ENCODE measurements at places on chromosomes 16 and 17. TPM values are rescaled to one million over a fixed set of nuclear protein-coding genes. Genes with fewer than 3 reads are reported as not detected.

GRCh38 chr17:68052810-68053209, 17.3 kb downstream of the KPNA2 start:
- no peak for DNase-seq

- no peak for DNase-seq
Measured at GRCh38 chr16:85521552-85522307, 91.4 kb upstream of the GSE1 start.

- DNase-seq: no peak
Measured at GRCh38 chr17:62321451-62321850, 58.9 kb upstream of the EFCAB3 start.

GRCh38 chr17:3956327-3956957, 7.8 kb downstream of the ATP2A3 start:
- DNase-seq: no peak

DNA sequence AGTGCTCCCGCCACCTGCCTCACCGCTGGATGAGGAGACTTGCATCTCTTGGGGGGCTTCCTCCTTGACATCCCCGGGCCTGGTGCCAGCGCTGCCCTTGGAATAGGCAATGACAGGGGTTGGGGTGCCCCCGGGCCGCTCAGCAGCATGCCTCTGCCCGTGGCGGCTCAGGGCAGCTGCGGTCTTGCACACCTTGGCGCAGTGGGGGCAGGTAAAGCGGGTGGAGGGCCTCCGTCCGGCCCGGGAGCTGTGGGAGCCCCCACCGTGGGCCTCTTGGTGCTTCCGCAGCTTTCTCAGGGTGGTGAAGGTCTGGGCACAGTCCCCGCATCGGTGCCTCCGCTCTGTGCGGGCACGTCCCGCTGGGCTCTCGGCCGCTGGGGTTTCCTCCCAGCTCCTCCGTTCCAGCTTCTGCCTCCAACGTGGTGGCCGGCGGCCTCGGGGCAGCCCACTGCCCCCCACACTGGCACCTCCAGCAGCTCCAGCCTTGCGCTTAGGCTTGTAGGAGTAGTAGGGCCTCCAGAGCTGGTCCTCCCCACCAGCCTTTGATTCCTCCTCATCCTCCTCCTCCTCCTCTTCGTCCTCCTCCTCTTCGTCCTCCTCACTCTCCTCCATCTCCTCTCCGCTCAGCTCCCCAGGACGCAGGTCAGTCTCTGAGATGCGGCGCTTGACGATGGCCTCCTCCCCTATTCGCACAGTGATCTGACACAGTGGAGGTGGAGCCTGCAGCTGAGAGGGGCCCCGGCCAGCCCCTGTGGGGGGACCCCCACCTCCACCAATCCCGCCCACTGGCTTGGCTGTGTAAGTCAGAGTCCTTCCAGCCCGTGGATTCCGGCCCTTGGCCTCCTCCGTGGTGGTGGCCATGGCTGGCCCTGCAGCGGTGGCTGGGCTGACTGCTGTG, 16.7 kb downstream of the ZBTB4 start:
- DNase-seq: no peak

GRCh38 chr17:17985555-17985954, 12.9 kb downstream of the DRC3 start:
- DNase-seq: no peak

DNA sequence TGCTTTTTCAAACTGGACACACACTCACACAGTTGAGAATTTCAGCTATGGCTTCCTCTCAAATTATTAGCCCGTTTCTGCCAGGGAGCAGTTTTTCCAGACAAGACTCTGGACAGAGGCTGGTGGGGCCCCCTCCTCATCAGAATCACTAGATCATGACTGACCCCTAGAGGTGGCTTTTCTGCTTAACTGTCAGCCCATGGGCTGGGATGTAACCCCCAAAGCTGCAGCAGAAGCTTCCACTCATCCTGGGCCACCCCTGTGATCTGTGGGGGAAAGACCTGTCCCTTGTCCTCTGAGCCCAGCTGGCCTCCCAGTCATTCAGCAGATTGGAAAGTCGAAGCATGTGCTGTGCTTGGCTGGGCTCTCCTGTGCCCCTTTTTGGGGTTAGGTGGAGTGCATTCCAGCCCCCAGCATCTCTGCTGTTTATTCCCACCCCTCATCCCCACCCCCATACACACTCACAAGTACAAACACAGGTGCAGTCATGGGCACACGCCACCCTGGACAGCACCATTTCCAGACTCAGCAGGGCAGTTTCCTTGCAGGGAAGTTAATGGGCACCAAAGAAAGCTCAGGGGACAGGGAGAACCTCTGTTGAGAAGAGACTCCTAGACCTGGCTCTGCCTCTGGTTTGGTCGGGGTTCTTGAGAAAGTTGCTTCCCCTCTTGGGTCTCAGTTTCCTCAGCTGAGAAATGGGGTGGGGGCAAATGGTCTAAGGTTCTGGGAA, 77.6 kb upstream of the RBL2 start:
- DNase-seq: no peak

DNA sequence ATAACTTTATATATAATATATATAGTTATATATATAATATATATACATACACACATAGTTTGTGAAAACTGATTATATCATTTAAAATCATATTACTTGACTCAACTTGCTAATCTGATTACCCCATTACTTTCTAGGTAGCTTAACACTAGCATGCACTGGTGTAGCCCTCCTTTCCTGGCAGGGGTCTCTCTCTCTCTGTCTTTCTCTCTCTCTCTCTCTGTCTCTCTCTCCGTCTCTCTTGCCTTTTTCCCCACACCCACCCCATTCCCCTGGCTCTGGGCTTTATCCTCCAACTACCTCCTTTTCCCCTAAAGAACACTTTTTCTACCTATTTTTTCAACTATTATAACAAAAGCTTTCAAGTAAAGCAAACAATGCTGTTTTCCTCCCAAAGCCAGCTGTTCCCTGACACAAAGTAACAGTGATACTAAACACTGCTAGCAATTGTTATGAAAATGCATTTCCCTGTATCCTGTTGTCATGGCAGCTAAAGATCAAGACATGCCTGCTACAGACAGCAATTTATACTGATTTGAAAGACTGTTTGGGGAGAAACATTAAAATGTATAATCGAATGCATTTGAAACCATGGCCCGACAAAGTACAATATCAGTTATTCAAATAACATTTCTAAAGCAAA, 89.4 kb downstream of the CHD9NB start:
- DNase-seq: no peak

DNA sequence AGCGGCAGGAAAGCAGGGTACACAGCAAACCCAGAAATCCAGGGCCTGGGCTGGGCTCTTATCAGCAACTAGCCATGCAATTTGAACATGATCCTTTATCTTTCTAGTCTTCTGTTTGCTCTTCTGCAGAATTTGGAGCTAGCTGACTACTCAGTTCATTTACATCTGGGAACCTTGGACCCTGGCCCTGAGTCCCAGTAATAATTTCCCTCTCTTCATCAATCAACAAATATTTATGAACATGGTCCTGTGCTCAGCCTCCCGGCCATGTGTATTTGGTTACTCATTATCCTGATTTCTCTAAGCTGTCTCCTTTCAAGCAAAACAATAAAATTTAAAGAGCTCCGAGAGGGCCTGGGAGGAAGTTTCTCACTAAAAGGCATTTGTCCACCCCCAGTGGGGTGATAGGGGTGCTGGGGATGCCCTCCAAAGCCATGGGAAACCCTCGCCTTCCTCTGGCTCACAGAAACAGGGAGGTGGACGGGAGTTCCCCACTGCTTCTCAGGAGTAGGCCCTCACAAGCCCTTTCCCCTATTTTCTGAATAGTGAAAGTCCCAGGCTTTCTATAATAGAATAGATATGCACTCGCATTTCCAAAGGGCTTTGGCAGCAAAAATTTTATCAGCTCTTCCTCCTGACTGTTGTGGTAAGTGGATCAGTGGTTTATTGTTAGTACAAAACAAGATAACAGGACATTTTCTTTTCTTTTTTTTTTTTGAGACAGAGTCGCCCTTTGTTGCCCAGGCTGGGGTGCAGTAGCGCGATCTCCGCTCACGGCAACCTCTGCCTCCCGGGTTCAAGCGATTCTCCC, 6.9 kb upstream of the WDR59 start:
- no peak for DNase-seq

DNA sequence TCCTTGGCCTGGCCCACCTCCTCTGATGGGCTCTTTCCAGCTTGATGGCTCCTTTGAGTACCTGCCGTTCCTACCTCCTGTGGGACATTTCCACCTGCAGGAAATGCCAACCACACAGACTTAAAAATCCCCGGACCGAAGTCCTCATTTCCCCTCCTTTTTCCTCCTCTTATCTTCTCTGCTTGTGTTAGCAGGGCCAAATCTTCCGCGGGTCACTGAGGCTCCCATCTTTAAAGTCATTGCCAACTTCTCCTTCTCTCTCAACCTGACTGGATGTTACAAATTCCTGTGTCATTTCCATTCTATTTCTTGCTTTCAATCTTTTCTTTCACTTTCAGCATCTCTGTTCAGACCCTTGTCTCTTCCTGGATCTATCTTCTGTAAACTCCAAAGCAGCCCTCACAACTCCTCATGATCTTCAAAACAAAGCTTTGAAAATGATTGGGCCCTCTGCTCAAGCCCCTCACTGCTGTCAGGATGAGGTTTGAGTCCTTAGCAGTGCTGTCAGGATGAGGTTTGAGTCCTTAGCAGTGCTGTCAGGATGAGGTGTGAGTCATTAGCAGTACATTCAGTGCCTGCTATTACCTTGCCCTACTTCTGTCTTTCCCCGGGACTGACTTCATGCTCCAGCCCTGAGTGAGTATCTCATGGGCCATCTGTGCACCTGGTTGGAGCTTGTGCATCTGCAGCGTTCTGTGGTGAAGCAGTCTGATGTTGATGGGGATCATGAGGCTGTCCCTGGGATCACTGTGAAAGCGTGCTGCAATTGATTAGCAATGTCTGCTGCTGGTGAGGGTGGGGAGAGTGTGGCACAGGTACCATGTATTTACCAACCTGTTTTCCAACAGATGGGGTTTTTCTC, 100.1 kb downstream of the IRF8 start:
- DNase-seq: no peak

DNA sequence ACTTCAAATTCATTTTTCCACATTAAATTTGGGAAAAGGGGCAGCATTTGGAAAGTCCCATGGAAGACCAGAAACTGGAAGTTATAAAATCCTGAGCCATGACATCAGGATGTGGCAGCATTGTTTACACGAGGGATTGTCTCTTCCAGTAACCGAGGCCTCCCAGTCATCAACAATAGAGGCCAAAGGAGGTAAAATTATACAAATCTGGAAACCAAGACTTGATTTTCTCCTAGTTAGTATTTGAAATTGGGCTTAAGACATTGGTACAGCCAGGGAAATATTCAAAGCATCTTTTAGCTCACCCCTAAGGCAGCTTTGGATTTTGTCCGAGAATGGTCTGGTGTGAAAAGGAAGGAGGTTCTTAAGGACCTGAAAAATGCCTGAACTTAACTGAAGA, 251.6 kb upstream of the FOXF1 start:
- no peak for DNase-seq

- DNase-seq: no peak
Measured at GRCh38 chr16:16080465-16081065, 131.1 kb downstream of the ABCC1 start.

GRCh38 chr16:5706211-5706610, 608.6 kb upstream of the EEF2KMT start:
- DNase-seq: no peak

- DNase-seq: no peak
Measured at GRCh38 chr16:8753416-8754054, 43.9 kb downstream of the TMEM186 start.

GRCh38 chr17:9116861-9117568, 95.7 kb downstream of the NTN1 start:
- no peak for DNase-seq

- peak; percentile 63 for DNase-seq
Measured at GRCh38 chr17:2707721-2708584, 3.6 kb downstream of the CLUH start.

- no peak for DNase-seq
Measured at GRCh38 chr16:89786474-89787364, 29.7 kb downstream of the FANCA start.

DNA sequence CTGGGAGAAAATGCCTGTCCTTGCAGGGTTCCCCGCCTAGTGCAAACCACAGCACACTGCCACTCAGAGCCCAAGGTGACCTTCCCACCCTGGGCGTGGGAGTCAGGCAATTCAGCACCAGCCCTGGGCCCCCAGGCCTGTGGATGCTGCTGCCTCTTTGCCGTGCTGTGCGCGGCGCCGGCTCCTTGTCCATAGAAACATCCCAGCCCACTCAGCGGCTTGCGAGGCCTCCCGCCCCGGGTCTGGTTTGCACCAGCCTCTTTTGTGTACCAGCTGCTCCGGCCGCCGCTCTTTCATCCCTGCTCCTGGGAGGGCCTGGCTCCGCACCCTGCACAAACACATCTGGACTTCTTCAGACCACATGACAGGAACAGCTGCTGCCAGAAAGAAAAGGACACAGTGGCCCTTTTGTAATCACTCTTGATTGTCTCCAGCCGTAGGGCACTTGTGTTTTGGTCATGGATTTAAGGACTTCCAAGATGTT, 75.4 kb upstream of the SDK2 start:
- DNase-seq: no peak

DNA sequence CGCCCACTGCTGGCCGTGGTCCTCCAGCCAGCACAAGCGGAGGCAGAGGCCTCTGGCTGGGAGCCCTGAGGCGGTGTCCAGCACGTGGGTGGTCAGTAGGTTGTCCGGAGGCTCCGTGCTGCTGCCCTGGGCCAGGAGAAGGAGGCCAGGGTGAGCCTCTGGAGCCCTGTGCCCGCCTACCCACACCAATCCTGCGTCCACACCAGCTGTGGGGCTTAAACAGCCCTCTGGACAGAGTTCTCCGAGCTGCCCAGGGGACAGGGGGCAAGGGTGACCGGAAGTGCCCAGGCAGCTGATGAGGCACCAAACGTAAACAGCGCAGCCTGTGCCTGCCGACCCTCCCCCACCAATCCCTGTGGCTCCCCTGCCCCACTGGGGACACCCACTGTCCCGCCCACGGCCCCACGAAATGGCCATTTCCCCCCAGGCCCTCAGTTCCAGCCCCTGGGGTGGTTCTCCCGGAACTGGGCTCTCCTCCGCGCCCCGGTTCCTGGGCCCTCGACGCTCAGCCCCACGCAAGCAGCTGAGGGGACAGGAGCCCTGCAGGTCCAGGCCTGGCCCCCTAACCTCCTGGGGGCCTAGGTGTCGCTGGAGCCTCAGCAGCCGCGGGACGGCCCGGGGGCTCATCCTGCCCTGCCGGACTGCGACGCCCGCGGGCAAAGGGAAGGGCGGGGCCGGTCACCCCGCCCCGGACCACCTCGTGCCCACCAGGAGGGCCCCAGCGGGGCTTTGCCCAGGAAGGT, 27.9 kb upstream of the DBNDD1 start:
- DNase-seq: peak; percentile 81

Gene SPDYE4
- not detected for total RNA-seq

Gene MYH2
- total RNA-seq: 0.06 TPM

Gene TEKT1
- 9.7 TPM for total RNA-seq

Gene HIRIP3
- 22.1 TPM for total RNA-seq

Gene ZSWIM7
- 21.3 TPM for total RNA-seq

Gene EVPL
- 36.8 TPM for total RNA-seq

Gene CDRT15
- not detected for total RNA-seq

Gene NDUFAB1
- total RNA-seq: 56.5 TPM

Data from lower lobe of right lung (tissue), 2 donors.